Stimulated activated CD4-positive, alpha-beta T cell treated with anti-CD3 and anti-CD28 coated beads, Interleukin-1b, Interleukin-23, amount 100 ng/mL, for 24 hours (primary cell): ENCODE measurements at places on chromosomes 2 and 18.

DNA sequence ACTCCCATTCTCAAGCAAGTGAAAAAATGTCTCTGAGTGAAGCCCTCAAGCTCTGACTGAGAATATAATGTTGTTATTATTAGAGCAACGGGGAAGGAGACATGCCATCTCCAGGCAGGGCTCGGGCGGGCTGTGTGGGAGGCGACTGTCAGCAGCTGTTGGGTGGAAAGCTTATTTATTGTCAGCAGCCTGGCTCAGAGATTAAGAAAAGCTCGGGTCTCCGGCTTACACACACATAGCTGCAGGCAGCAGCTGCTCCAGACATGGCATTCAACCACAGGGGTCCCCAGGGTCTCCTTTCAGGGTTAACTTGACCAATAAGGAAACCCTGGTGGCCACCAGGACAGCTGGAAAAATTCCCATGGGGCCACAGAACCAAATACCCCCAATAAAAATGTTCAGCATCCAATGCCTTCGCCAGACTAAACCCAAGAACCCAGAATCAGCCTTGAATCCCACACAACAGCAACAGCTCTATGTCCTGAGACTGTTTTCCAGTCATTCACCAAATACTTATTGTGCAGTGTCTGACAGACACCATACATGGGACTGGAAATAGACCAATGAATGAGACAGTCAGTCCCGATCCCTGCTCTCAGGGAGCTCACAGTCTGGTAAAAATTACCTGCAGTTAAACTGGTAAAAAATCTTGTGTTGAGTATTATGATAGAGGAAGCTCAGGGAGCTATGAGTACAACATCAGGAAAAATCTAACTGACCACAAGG is 70.5 kb upstream of the RTN4 start:
- DNase-seq: no peak

- DNase-seq: no peak
Measured at GRCh38 chr2:167005096-167005495, 116.8 kb downstream of the XIRP2 start.

DNA sequence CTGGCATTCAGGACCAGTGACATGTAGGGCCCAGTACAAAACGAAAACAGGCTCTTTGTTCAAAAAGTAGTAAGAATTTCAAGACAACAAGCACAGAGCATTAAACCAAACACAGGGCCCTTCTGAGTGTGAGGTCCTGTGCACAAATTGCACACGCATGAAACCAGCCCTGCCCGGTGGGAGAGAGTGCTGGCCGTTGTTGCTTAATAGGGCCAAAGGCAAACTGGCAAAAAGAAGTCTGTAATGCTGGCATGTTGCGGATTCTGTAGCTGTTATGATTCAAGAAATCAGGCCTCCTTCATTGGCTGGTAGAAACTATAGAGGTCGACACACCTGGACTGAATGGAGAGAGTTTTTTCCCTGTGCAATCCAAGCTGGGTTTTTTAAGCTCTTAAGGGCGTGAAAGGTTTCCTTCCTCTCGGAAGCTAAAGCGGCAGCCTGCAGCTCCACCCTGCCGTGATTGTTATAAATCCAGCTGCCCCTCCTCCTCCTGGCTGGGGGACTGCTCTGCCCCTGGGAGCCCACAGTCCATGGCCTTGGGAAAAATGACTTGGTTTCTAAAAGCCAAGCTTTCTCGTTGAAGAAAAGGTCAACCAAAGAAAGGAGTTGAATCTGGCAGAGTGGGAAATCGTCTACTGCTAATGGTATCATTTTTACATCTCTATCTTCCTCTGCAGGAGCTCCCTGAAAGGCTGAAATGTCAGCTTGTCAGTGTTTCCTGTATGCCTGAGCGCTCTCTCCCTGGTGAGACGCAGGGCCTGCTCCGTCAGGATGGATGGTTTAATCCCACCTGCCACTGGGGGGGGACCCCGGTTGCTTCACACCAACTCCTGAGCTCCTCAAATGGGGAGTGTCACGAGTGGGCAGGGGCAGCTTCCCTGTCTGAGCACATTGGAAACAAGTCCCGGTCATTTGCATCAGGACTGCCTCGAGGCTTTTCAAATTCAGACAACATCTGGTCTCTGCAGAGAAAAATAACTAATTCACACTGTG is 143.6 kb downstream of the ALPK2 start:
- DNase-seq: no peak

DNA sequence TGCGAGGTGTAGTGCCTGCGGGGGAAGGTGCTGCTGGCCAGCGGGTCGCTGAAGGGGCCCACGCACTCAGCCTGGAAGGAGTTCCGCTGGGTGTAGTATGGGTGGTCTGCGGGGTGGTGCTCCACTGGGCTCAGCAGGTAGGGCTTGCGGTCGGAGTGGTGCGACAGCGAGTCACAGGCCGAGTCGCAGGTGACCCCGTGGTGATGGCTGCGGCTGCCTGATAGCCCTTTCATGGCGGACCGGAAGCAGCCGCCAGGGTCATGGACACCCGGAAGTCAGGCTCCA is 429.8 kb downstream of the TGIF1 start:
- no peak for DNase-seq

- no peak for DNase-seq
Measured at GRCh38 chr2:105771836-105772235, 27.1 kb downstream of the NCK2 start.

- no peak for DNase-seq
Measured at GRCh38 chr2:111898703-111899514, 502 bp downstream of the MERTK start.

GRCh38 chr2:134675314-134675713 is 43.5 kb downstream of the TMEM163 start:
- no peak for DNase-seq
